ENCODE measurements at places on chromosomes 2 and 18.

- DNase-seq, result peak; percentile 41
Measured at GRCh38 chr2:226466589-226466988, 333.0 kb downstream of the IRS1 start.

DNA sequence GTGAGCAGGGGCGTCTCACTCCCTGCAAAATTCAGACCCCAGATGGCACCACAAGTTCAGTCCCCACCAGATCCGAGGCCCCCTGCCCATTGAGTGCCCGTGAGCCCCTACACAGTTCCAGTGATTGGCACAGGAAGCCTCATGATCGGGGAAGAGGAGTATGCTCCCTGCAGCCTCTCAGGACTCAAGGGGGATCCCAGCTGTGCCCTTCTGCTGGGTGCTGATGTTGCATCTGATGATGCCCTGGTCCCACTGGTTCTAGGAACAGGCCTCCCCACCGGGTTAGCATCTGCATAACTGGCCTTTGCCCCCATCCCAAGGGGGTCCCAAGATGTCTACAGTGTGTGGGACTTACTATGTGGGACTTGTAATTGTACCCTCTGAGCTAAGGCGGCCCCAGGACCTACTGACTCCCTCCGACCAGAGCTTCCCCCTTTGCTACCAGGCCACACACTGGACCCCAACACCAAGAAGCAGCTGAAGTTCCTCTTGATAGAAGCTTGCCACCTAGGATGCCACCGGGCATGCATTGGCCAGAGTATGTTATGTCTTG, 8.6 kb downstream of the ALPG start:
- DNase-seq, result no peak

GRCh38 chr2:25251071-25251421, 82.7 kb upstream of the POMC start:
- no peak for DNase-seq

DNA sequence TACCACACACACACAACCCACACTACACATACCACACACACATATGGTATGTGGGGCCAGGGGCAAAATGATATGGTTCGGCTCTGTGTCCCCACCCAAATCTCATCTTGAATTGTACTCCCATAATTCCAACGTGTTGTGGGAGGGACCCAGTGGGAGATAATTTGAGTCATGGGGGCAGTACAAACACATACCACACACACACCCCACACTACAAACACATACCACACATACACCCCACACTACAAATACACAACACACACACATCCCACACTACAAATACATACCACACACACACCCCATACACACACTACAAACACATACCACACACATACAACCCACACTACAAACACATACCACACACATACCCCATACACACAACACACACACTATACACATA, 117.8 kb downstream of the TTC32 start:
- no peak for DNase-seq

DNA sequence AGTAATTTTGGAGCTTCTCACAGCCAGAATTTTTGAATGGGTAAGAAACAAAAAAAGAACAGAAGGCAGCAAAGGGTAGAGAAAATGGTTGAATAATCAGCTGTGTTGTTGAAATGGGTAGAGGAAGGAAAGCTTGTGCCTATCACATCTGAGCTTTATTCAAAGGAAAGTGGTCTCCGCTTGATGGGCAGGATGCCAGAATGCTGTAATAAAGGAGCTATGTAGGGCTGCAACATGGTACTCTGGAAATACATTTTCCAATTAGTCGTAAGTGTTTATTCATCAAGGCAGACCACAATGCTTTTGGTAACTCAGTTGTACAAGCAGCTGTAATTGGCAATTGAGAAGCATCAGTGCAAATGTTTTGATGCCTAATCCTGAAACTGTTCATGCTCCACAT, 196.9 kb downstream of the ICOS start:
- DNase-seq, result no peak

GRCh38 chr2:12697617-12698016, 19.1 kb upstream of the TRIB2 start:
- DNase-seq, result no peak

DNA sequence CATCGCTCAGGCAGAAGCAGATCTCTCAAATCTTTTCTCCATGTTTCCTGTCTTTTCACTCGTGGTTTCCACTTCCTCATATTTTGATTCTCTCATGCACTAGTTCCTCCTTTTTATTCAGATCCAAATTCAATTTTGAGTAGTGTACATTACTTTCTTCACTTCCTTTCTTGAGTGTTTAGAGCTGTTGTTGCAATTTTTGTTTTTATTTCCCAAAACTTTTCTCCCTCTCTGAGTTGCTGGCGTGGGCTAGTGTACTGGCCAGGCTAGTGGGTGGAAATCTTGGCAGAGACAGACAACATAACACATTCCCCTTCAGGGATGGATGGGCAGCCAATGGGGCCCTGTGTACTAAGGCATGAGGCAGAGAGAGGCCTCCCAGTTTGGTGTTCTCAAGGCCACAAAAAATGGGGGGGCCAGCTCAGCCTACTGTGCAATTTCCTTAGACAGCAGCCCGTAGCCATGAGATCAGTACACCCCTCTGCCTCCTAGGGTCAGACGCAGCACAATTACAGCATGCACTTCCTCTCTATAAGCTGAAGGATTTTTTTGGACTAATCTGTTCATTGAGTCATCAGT, 145.1 kb upstream of the PID1 start:
- no peak for DNase-seq

GRCh38 chr2:217731805-217732204, 271.0 kb downstream of the TNS1 start:
- DNase-seq, result no peak

GRCh38 chr18:37343542-37343851, 222.1 kb downstream of the CELF4 start:
- no peak for DNase-seq

- no peak for DNase-seq
Measured at GRCh38 chr18:10229458-10229857, 225.0 kb upstream of the APCDD1 start.
